ENCODE measurements at places on chromosomes 13 and 19.
A peak's percentile ranks its signal among the peaks of the same experiment; 100 is the strongest.

GRCh38 chr19:46374536-46375475 lies 27.9 kb downstream of the PPP5C start:
- DNase-seq = no peak

DNA sequence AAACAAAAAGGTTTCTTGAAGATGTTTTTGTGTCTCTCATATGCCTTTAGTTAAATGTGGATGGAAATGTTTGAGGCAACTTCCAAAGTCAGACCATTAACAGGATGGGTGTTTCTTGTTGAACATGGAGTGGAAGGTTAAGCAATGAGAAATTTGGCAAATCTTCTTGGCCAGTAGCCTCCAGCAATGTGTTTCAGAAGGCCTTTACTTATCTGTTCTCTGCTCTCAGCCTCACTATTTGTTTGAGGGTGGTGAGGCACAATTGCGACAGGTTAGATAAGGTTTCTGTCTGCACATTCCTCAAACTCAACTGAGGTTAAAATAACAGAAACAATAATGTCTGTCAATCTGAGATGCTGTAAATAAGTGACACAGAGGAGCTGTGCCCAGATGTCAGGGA lies 1019.0 kb downstream of the DIAPH3 start:
- DNase-seq = peak; percentile 4

- no peak for DNase-seq
These were observed 9.0 kb downstream of the ZNF302 start for GRCh38 chr19:34686455-34686854.

- no peak for DNase-seq
These were observed 17.5 kb upstream of the PROZ start for GRCh38 chr13:113140677-113141600.

- DNase-seq = no peak
These were observed 90.4 kb downstream of the PTPRS start for GRCh38 chr19:5250127-5250659.

- DNase-seq = peak; percentile 32
These were observed 58.7 kb upstream of the KLF5 start for GRCh38 chr13:73000027-73000674.

GRCh38 chr13:27211271-27211670 lies 39.7 kb upstream of the USP12 start:
- no peak for DNase-seq

DNA sequence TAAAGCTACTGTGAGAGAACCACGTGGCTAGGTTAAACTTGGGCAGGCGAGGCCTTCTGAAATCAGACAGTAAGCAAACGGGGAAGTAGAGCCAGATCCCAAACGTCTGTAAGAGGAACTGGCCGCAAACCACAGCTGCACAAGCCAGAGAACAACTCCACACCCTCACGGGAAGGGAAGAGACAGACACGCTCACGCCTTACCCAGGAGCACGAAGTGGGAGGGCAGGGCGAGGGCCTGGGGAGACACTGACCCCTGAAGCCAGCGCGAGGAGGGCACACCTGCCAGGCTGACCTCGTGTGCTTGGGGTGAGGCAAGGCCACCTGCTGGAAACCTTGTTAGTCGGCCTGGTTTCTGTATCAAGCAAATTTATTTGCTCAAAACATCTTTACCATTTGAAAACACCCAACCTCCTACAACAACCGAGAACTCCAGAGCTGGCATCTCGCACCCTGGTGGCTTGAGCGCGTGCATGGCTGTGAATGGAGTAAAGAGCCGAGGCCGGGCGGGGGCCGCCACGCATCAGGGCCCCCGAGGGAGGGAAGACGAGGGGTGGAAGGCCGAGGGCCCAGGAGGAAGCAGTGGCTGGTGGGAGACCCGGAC lies 7.3 kb downstream of the POLR2E start:
- no peak for DNase-seq

GRCh38 chr13:95403349-95404140 lies 102.3 kb upstream of the ABCC4 start:
- DNase-seq = no peak

GRCh38 chr19:24140099-24140498 lies 53.1 kb downstream of the ZNF254 start:
- DNase-seq = peak; percentile 20

DNA sequence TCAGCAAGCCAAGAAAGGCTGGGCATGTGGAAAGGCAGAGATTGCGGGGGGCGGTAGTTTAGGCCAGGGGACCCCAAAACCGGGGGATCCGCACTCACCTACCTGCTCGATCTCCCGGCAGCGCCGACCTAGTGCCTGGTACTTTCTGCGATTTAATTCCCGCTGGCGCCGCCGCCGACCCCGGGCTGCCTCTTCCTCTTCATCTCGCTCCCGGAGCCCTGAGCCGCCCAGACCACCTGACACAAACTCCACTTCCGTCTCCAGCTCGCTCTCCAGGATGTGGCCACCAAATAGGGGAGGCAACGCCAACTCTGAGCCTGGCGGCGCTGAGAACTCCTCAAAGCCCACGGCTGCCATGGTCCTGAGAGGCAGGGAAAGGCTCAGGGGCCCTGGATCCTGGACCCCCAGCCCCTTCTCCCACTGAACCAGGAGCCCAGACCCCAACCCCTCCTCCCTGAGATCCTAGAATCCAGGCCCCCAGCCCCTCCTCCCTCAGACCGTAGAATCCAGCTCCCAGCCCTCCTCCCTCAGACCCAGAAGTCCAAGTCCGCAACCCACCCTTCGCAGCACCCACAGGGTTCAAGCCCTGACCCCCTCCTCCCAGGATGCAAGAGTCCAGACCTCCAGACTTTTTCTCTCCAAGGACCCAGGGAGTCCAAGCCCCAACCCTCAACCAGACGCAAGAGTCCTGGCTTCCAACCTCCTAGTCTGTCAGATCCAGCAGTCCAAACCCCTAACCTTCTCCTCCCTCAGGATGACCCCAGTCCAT lies 933 bp downstream of the TFPT start:
- no peak for DNase-seq

DNA sequence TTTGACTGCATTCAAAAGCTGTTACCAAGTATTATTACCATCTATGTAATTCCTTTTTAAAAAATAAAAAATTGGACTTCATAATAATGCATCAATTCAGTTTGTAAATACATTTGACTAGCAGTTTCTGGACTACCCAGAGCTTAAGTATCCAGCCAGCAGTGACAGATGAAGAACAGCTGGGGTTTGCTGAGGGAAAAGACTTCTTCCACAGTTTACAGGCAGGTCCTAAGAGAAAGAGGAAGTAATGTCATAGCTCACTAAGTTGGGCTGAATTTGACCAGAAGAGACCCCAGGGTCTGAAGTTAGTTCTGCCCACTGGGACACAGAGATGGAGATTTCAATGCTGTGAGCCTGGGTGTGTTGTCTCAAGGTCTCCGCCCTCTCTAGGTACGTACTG lies 96.4 kb downstream of the MBNL2 start:
- DNase-seq = no peak

- DNase-seq = no peak
These were observed 86.5 kb downstream of the ATP11A start for GRCh38 chr13:112776354-112776753.

DNA sequence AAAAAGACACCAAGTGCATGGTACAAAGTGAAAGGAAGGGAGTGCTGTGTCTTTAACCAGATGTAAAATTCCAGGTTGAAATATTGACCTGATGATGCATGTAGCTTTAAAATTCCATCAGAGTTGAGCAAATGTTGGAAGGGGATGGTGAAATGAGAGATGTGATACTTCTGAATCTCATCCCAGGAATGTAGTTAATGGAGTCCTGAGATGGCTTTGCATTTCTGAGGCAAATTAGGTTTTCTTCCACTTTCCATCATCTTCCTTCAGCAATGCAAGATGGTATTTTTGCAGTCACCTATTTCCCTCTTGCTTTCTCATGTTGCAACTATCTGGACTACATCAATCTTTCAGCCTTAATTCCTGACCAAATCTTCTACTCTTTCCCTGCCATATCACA lies 194.1 kb upstream of the MIR17HG start:
- DNase-seq = peak; percentile 92

- no peak for DNase-seq
These were observed 3.3 kb downstream of the TIMM13 start for GRCh38 chr19:2423915-2424685.

- DNase-seq = no peak
These were observed 17.3 kb downstream of the ZBTB7A start for GRCh38 chr19:4049432-4049831.

DNA sequence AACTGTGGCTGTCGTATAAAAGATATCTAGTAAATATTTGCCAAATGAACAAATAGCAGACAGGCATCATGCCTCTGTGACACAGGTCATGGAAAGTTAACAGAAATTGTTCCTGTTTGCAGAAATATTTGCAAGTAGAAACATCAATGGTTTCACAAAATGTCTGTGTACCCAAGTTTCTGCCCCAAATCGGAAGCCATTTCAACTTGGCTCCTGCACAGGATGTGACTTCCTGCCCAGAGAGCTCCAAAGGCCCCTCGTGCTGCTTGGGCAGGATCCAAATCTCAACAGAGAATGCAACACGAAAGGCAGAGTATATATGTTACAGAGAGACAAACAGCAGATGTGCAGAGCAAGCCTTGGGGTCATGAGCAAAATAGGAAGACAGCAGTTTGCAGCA lies 95.5 kb upstream of the SERP2 start:
- DNase-seq = no peak

GRCh38 chr19:50548191-50549058 lies 19.8 kb downstream of the LRRC4B start:
- no peak for DNase-seq

GRCh38 chr19:50580970-50581634 lies 12.9 kb upstream of the LRRC4B start:
- no peak for DNase-seq

GRCh38 chr13:79990048-79990447 lies 350.9 kb downstream of the SPRY2 start:
- DNase-seq = no peak

DNA sequence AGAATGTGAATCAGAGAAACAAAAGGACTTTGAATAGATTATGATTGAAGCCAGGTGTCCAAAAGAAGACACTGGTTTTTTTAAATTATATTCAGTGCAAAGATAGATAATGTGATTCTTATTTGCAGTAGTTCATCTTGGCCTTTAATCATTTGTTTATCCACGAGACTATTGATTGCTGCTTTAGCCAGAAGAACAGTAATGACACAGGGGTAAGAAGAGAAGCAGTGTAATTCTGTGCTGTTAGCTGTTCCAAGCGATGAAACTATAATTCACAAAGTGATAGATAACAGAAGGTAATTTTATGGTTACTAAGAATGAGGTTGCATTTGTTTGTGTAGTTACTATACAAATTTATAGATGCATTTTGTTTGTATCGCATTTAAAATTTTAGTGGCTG lies 311.6 kb downstream of the MZT1 start:
- no peak for DNase-seq

GRCh38 chr19:13979686-13980085 lies 26.4 kb downstream of the RFX1 start:
- no peak for DNase-seq

DNA sequence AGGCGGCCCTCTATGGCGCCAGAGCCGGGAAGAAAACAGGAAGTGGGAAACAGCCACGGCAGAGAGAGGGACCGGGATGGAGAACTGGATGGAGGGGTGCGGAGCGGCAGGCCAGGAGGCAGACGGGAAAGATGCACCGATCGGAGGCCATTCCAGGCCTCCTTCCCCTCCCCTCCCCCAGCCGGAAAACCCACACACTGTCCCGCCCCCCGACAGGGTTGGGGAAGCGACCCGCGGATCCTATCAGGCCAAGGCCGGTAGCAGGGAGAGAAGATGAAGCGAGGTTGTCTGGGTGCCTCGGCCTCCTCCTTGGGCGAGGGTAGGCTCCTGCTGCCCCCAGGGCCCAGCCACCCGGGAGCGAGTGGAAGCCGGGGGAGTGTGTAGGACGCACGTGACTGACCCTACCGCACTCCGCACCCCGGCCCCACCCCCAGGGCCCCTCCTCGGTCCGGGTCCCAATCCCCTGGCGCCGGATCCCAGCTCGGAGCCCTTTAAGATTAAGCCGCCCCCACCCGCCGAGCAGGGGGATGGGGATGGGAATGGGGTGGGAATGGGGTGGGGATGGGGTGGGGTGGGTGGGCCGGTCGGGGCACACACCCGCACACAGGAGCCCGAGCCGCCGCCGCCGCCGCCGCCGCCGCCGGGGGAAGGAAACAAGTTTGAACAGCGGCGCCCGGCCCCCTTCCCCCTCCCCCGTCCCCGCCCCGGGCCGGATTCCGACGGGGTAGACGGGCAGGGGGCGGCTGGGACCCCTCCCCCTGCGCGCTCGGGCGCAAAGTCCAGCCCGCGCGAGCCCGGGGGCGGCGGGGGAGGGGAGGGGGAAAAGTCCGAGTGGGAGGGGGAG lies 1.5 kb downstream of the ERF start:
- peak; percentile 48 for DNase-seq

- DNase-seq = no peak
These were observed 175.1 kb upstream of the KL start for GRCh38 chr13:32840989-32841713.

GRCh38 chr19:16184665-16185122 lies 516 bp upstream of the FAM32A start:
- DNase-seq = no peak

- DNase-seq = peak; percentile 30
These were observed 25.8 kb upstream of the MAP3K10 start for GRCh38 chr19:40165362-40165937.
